Midbrain (tissue), 1 donor: ENCODE measurements at places on chromosomes 11 and 22.

- peak; percentile 64 for DNase-seq
Observed at GRCh38 chr11:121800731-121801393, 315.2 kb downstream of the BLID start.

GRCh38 chr11:84947970-84948580, 679.1 kb downstream of the DLG2 start:
- DNase-seq: no peak

GRCh38 chr22:47023871-47024270, 261.4 kb downstream of the TBC1D22A start:
- no peak for DNase-seq

GRCh38 chr11:64186492-64187165, 658 bp downstream of the STIP1 start:
- no peak for DNase-seq

- DNase-seq: no peak
Observed at GRCh38 chr11:73191151-73191550, 26.9 kb upstream of the P2RY2 start.

- DNase-seq: no peak
Observed at GRCh38 chr11:44942029-44942955, 8.4 kb downstream of the TP53I11 start.

DNA sequence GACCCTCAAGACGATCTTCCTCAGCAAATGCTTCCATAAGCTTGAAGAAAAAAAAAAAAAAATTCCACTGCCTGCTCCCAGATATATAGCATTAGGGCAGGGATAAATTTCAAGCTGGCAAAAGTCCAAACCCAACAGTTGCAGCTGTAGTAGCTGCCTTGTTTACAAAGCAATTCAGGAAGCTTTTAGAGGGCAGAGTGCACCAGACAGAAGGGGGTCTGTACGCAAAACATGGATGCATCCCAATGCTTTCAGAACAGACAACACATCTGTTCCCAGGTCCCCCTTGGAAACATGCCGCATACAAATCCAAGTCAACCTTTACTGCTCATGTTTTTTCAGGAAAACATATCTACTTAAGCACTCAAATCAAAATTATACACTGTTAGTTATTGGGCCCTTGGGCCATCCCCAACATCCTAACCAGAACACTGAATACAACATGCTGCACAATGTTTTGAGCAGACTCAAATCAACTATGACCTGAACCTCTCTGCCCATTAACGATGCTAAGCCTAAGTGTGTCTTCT, 94.5 kb downstream of the CADM1 start:
- peak; percentile 39 for DNase-seq

DNA sequence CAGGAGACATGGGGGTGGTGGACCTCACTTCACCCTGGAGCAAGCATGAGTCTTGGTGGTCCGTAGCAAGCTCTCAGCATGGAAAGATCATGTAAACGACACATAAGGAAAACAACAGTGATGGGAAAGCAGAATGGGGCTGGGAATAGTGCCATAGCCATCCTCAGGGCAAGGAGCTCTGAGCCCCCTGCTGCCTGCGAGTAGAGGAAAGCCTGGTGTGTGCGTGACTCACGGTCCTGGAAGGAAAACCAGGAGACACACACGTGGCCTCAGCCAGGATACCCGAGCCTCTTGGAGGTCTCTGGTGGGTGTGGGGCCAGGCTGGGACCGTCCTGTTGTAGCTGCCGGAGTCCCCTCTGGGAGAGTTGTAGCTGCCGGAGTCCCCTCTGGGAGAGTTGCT, 12.4 kb downstream of the SHANK3 start:
- DNase-seq: no peak

DNA sequence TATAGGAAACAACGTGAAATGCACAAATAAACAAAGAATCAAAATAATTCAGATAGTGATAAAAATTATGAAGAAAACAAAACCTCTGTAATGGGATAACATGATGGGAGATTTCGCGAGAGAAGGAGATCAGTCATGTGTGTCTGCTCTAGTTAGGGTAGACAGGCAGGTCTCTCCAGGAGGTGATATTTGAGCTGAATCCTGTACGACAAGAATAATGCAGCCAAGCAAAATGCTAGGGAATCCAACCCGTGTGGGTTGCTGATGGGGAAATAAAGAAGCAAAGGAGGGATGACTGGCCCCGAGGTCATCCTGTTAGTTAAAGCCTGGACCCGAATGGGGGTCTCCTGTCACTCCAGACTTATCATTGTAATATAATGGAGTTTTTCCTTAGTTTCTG, 16.0 kb downstream of the MAML2 start:
- no peak for DNase-seq

GRCh38 chr22:42805016-42805997, 51.8 kb downstream of the ARFGAP3 start:
- DNase-seq: peak; percentile 50
